Motor neuron (in vitro differentiated cells): ENCODE measurements at places on chromosomes 6 and 20.

DNA sequence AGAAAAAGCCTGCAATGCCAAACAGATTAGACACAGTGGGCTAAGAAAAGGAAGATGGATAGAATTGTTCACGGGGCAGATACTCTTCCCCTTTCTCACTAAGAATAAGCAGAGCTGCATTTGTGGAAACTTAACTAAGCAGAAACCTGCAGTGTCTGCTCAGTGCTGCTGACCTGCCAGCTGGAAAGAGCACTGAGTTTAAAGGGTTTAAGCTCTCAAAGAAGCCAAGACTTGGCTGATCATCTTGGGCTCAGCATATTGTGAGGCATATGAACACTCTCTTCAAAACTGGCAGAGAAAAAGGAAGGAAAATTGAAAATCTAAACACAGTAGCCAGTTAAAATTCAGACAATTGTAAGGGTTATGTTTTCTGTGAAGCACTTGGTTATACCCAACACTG lies 711.1 kb upstream of the EPHA7 start:
- ATAC-seq, result peak; percentile 20

DNA sequence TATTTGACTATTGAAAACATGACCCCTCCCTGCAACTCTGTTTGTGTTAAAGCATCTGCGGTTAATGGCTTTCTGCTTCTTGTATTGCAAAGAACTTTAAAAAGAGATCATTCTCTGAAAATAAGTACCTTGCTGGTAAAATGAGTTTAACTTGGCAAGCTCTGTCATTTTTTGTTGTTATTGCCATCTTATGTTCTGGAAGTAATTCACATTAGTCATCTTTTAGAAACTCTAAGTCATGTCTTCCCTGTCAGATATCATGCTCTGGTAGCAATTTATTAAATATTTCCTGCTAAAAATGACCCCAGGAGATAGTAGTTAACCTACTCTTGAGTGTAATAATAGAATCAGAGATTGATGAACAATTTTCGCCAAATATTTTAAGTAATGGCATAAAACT lies 890.6 kb downstream of the KIF16B start:
- ATAC-seq, result no peak

- ATAC-seq, result no peak
Measured at GRCh38 chr20:50957276-50957675, 1.1 kb downstream of the DPM1 start.

DNA sequence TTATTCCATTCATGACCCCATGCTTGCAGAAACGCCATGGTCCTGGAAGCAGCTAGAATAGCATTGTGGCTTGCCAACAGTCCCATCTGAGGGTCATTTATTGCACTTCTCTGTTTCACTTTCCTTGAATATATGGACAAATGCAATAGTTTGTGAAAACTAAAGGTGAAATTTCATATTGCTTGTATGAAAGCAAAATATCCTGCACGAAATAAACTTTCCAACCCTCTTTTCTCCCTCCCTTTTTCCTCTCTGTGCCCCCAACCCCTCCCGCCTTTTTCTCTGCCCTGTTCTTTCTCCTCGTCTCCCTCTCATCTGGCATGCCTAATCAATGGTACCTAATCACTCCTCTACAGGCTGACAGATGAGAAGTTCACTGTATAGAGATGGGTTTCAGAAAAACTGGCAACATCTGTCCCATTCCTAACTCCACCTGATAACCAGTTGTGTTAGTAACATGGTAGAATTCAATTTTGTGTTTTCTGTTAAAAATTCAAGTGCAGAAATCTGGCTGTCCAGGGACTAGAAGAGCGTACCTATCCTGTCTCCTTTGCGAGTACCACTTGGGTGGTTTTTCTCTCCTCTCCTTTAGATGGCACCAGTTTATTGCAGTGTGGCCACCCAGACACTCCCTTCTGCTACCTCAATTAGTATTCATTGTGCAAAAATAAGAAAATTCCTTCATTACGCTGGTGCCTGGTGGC lies 198.6 kb downstream of the FOXA2 start:
- peak; percentile 84 for ATAC-seq

GRCh38 chr6:3867641-3868502 lies 18.7 kb downstream of the FAM50B start:
- ATAC-seq, result no peak

GRCh38 chr6:20365456-20365855 lies 36.2 kb upstream of the E2F3 start:
- peak; percentile 38 for ATAC-seq

GRCh38 chr6:13089296-13089994 lies 238.9 kb downstream of the TBC1D7 start:
- ATAC-seq, result no peak
